Stimulated activated CD8-positive, alpha-beta memory T cell treated with anti-CD3 and anti-CD28 coated beads, Interleukin-4, amount 100 ng/mL, for 1 hour (primary cell): ENCODE measurements at places on chromosomes 7 and 10.

- DNase-seq = no peak
These were observed 70.0 kb upstream of the AGBL3 start for GRCh38 chr7:134916171-134916883.

GRCh38 chr7:18475488-18475887, 20.1 kb upstream of the HDAC9 start:
- DNase-seq = no peak

DNA sequence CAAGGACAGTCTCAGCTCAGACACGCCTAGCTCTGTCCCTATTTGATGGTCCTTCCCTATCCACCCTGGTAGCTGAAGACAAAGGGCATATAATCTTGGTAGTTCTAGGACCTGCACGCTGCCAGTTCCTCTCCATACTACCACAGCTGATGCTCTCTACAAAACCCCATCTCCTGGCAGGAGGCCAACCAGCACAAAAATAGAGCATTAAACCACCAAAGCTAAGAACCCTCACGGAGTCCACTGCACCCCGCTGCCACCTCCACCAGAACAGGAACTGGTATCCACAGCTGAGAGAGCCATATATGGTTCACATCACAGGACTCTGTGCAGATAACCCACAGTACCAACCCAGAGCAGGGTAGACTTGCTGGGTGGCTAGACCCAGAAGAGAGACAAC, 299.4 kb downstream of the LRRTM3 start:
- DNase-seq = no peak

- no peak for DNase-seq
These were observed 8.1 kb downstream of the STK17A start for GRCh38 chr7:43590862-43591557.

DNA sequence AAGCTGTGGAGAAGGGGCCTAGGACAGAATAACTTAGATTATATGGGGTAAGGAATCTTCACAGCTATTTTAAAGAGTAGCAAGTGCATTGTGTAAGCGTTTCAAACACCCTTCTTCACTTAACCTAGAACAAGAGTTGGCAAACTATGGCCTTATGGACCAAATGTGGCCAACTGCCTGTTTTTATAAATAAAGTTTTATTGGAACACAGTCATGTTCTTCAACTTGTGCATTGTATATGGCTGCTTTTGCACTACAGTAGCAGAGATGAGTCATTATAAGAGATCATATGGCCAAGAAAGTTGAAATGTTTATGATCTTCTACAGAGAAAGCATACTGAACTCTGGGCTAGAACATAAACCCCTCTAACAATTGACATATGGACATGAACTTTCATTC, 187.8 kb downstream of the ETV1 start:
- no peak for DNase-seq

GRCh38 chr7:92820191-92820590, 16.2 kb downstream of the CDK6 start:
- DNase-seq = no peak

DNA sequence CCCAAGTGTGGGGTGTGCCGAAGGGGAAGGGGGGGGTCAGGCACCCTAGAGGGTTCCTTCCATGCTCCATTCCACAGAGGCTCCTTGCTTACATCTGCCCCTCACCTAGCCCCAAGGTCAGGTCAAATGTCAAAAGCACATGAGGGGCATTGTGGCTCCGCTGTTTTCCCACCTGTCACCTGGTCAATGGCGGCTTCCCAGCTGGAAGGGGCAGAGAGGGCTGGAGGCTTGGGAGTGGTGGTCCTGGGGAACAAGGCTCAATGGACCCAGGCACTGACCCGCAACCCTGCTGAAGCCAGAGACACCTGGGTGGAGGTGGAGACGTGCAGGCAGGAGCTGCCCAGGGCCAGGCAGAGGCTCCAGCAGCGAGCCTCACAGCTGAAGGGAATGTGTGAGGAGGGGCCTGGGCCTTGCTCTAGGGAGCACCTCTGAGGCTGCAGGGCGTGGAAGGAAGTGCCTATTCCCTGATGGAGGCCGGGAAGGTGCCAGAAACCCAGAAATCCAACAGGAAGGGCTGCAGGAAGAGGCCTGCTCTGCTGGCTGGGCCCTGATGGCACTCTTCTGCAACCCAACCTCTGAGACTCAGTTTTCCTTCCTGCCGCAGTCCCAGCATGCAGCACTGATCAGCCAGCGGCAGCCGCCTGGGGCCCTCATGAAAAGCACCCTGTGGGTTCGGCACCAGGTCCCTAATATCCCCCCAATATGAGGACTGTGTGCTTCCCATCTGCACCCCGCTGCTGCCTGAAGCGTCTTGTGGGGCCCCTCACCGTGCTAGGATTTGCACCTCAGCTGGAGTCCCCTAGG, 16.0 kb downstream of the RASGEF1A start:
- DNase-seq = no peak

DNA sequence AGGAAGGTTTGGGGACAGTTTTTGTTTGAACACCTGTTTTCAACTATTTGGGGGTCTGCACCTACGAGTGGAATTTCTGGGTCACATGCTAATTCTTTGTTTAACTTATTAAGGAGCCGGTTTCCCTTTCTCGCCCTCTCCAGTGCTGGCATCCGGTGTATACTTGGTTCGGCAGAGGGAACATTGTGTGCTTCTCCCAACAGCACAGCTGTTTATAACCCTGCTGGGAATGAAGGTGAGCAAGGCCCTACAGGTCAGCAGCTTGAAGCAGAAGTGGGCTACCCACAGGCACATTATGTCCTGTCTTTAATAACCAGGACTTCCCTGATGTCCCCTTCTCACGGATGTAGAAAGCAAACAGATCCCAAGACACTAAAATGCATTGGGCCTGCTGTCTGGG, 87.5 kb upstream of the PDCD4 start:
- no peak for DNase-seq

DNA sequence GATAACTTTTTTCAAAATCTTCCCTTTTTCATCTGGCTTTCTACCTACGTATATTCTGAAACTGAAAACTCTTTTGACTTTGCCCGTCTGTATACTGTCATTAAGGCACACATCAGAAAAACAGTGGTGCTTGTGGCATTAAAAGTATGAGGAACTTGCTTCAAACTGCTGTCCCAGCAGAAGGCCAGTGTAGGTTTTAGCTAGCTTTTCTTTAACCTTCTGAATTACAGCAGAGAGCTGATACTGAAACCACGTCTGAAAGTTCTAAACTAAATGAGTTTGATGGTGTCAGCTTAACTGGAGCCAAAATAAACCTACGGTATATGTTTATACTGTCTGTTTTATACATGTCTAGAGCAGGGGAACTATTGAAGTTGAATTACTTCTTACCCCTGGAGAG, 283.4 kb downstream of the TFEC start:
- no peak for DNase-seq
